Activated naive CD4-positive, alpha-beta T cell (primary cell): ENCODE measurements at places on chromosomes 3 and 15.

DNA sequence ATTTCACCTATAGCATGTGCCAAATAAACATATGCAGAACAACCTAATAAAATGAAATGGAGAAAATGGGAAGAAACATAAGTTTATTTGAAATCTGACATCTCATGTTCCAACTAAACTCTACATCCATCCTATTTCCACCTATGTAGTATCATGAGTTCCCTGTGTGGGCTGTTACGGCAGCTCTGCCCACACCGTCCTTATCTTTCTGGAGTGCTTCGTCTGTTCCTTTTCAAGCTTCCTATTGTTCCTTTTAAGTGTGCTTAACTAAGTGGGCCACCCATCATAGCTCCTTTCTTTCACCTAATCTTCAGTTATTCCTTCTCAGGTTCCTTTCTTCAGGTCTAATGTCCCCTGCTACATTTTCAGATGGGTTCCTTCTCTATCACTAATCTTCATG is 17.3 kb downstream of the RYR3 start:
- no peak for DNase-seq

- DNase-seq, result no peak
Measured at GRCh38 chr3:55296030-55296429, 191.1 kb downstream of the WNT5A start.

- no peak for DNase-seq
Measured at GRCh38 chr3:128597900-128598299, 52.7 kb downstream of the RPN1 start.

DNA sequence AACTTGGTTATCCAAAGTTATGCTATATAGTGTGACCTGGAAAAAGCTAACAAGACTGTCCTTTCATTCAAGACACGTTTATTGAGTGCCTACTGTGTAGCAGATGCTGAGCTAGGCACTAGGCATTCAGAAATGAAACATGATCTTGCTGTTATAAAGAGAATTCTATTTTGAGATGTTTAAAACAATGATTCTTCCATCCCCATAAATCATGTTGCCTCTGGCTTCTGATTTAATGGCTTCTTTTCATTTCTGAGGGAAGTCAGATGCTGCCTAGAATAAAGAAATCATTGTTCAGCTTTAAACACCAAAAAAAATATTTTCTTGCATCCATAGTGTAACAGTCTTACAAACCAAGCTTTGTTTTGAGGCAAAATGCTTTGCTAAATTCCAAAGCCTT is 620.9 kb upstream of the UBE2E2 start:
- no peak for DNase-seq

DNA sequence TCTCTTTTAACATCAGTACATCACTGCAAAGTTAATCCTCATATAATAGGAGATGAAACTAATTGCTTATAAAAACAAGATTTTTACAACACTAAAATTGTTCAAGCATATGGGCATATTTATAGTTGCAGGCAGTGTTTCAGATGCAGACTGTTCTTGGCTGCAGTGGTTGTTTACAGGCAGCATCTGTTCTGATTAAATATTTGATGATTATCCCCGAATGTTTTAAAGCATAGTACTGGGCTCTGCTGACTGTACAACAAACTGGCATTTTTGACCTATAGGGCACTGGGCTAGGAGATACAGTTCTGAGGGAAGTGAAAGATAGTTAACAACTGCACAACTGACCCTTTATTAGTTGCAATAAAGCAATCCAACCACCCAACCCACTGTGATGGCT is 113.6 kb downstream of the UBE3A start:
- DNase-seq, result no peak

- no peak for DNase-seq
Measured at GRCh38 chr3:105355408-105356061, 11.2 kb upstream of the ALCAM start.

DNA sequence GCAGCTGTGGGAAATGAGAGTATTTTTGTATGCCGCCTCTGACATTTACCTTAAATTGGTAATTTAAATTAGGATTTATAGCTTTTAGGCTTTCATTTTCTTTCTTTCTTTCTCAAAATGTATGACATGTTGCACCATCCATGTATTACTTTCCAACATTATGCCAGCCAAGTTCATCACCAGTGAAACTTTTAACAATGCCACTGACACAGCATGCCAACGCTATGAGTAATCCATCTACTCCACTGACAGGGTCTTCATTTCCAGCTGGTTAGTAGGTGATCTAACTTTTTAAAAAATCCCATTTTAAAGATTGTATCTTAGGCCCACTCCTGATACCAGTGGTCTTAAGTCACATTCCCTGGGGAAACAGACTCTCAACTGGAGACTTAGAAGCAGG is 21.8 kb upstream of the CLDN16 start:
- DNase-seq, result no peak

GRCh38 chr15:62327406-62327805 is 162.3 kb upstream of the C2CD4B start:
- DNase-seq, result no peak

- DNase-seq, result no peak
Measured at GRCh38 chr15:55222588-55222987, 25.8 kb upstream of the RSL24D1 start.

- no peak for DNase-seq
Measured at GRCh38 chr3:9679476-9680080, 24.1 kb upstream of the CPNE9 start.

- DNase-seq, result no peak
Measured at GRCh38 chr15:99187936-99188335, 61.4 kb downstream of the TTC23 start.

- DNase-seq, result no peak
Measured at GRCh38 chr3:65145680-65146079, 457.9 kb upstream of the ADAMTS9 start.

DNA sequence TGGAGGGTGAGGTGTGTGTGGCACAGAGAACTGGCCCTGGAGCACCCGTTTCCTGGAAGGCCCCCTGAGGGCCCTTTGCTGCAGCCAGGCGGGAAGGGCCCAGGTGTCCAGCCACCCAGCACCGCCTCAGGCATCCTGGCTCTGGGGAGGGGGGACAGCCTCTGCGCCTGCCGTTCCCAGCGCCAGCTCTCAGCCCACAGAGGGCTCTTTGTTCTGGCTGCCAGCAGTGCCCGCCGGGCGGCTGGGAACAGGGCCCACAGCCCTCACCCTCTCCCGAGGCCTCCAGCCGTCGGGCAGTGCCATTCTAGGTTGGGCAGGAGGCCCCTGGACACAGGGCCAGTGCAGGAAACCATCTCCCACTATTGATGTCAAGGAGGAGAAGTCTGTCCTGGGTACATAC is 8.3 kb downstream of the SLC38A3 start:
- DNase-seq, result no peak
